ENCODE measurements at places on chromosomes 3 and 15.

- no peak for DNase-seq
These were observed 7.9 kb downstream of the FEM1B start for GRCh38 chr15:68285259-68285980.

DNA sequence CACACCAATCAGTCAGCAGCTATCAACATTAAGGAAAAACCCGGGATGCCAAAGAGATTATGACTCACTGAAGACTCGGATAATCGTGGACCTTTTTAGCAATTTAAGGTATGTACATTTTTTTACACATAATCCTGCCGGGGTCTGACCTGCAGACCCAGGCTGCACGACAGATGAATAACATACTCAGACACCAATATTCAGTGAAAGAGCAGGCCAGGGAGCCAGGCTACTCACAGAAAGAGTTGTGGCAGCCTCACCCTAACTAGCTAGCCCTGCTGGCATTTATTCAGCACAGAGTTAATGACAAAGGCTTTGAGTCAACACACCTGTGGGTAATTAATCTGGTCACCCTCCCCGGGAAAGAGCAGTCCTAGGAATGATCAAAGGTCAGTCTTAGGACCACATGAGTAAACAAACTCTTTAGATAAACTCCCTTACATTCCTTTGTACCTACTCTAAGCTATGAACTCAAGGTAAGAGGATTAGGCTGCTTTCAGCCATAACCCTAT lies 727.5 kb downstream of the TBL1XR1 start:
- DNase-seq: no peak

GRCh38 chr3:62548528-62549205 lies 175.3 kb upstream of the FEZF2 start:
- no peak for DNase-seq

DNA sequence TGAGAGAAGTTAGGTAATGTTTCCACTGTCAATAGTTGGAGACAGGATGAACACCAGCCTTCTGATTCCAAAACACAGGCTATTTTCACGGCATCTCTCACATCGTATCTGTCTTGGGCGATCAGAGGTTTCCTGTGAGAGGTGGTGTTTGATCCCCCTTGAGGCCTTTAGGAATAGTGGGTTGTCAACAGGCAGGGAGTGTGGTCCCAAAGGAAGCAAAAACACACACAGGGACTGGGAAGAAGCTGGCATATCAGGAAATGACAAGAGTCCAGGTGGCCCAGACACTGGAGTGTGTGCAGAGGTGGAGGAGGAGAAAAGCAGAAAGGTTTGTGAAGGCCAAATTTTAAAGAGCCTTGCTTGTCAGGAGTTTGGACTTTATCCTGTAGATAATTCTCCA lies 6.6 kb upstream of the MAGEF1 start:
- no peak for DNase-seq

- DNase-seq: no peak
These were observed 91.1 kb downstream of the LINGO1 start for GRCh38 chr15:77541421-77542181.

DNA sequence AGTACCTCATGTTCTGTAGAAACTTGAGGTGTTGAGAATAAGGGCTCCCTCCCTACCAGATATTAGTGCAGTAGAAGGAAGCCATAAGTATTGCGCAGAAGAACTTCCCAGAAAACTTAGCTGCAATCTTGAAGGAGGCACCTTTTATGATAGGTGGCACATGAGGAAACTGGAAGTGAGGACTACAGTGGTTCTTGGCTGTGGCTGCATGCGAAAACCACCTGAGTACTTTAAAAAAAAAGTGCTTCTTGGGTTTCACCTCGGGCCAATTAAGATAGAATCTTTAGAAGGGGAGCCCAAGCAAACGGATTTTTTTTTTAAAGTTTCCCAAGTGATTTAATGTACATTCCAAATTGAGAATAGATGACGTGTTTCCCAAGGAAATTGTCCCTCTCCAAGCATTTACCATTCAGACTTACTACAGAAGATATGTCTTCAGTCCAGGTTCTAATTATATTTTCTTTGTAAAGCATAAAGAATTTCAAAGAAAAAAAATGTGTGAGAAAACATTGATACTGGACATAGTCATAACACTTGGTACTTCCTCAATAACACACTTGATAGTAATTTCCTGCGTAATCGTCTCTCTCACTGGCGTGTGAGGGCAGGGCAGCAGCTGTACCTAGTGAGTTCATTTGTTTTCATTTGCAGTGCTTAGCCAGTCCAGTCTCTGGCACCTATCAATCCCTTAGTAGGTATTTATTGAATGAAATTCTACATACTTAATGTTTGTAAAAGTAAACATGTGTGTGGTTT lies 12.3 kb upstream of the NR1I2 start:
- no peak for DNase-seq

- no peak for DNase-seq
These were observed 537.3 kb upstream of the MCTP2 start for GRCh38 chr15:93694033-93694432.

DNA sequence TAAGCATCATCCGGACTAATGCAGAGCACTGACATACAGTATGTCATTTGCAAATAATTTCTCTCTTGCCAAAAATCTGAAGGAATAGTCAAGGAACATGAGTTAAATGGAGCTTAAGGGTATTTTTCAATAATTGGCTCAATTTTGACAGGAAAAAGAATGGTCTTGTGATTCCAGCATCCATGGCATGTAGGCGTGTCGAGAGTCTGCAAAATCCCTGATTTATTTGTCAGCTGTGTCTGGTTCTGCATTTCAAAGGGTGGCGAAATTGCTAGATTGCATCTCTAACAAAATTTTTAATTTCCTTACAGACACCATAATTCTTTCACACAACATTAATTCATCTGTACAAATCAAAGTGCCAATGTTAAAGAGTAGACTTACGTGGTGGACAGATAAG lies 65.4 kb upstream of the TBC1D23 start:
- DNase-seq: no peak

DNA sequence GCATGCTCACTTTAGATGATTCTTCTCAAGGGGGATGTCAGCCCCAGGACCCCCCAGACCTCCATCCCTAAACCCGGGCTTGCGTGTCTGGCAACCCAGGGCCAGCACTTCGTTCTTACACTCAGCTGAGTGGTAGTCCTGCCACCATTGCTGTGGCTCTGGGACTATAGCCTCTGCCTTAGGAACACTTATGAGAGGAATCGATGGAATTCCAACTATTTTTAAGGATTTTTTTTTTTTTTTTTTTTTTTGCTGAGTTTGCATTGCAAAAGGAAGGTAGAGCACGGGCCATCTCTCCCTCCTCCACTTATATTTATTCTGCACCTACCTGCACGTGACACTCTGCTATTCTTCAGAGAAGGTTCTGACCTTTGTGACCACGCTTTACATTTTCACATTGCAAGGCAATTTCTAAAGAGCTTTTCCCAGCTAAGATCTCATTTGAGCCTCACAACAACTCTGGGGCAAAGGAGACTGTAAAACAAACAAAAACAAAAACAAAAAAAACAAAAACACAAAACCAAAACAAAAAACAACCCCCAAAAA lies 113.9 kb downstream of the LPP start:
- no peak for DNase-seq

DNA sequence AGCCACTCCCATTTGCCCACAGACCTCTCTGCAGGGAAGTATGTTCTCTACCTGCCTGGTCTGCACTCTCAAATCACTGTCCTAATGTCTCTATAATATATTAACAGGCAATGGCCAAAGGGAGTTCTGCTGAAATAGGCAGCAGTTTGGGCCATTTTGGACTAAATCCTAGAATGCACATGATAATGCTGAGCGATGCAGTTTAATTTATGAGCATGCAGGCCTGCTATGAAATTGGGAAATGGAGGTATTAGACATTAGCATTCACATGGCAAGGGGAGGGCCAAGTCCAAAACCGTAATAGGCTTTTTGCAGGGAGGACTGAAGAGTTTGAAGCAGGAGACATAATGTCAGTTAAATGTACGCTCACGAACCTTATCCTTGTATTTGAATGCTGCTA lies 31.3 kb downstream of the NMNAT3 start:
- no peak for DNase-seq

DNA sequence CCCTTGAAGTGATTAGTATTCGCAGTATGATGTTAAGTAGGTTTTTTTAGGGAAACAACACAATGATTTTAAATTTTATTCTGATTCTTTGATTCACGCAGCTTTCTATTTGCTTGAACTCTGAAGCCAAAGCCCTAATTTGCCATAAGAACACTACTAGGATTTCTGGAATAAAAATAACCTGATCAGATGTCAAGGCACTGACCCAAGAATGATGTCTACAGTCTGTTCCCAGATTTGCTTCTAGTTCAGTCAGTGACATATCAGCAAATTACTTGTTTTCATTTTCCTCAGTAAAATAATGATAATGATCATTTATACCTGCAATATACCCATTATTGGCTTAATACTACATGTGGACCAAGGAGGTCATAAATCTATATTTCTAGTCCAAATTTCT lies 179.5 kb upstream of the EIF1B start:
- DNase-seq: no peak

DNA sequence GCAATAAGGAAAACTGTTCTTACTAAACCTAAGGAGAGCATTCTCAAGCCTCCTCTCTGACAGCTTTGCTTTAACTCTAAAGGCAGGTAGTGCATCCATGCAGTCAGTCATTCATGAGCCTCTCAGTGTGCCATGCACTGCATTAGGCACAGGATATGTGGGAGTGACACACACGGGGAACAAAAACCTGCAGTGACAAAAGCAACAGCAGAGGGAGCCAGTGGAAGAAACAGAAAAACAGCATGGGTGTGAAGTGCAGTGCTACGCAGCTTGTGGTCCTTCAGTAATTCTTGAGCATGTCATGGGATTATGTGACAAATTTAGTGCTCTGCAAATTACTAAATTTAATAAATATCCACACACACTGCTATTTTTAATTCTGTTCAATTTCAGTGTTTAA lies 230.7 kb downstream of the BBX start:
- no peak for DNase-seq

DNA sequence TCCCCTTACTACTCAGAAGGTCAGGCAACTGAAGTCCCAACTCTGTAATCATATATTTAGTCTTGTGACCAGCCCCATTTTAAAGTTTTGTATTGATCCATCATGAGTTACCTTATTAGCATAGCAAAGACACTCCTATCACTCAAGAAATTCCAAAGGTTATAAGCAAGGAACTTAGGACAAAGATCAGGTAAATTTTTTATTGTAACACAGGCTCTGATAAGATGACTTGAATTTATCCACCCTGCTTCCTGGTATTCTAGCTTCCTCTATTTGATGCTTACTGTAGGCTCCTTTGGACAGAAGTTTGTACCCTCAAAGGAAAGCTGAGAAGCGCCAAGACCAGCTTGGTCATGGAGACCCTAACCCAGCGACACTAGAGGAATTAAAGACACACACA lies 8.2 kb upstream of the NDN start:
- no peak for DNase-seq

DNA sequence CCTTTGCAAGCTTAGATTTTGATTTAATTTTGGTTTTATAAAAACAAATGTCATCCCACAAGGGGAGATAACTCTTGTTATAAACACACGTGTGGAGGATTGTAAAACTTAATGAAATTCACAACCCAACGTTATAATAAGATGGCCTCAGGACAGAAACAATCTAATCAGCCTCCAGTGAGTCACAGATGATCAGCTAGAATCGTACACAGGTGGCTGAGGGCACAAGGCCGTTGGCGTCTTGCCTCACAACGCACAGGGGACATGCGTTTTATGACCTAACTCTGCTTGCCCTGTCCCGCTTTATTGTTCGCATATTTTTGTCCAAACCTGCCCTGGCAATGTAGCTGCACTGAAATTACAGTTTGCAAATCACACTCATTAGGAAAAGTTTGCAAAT lies 121.9 kb upstream of the PDZRN3 start:
- DNase-seq: no peak

- no peak for DNase-seq
These were observed 34.9 kb upstream of the MEIS2 start for GRCh38 chr15:37135225-37135624.

DNA sequence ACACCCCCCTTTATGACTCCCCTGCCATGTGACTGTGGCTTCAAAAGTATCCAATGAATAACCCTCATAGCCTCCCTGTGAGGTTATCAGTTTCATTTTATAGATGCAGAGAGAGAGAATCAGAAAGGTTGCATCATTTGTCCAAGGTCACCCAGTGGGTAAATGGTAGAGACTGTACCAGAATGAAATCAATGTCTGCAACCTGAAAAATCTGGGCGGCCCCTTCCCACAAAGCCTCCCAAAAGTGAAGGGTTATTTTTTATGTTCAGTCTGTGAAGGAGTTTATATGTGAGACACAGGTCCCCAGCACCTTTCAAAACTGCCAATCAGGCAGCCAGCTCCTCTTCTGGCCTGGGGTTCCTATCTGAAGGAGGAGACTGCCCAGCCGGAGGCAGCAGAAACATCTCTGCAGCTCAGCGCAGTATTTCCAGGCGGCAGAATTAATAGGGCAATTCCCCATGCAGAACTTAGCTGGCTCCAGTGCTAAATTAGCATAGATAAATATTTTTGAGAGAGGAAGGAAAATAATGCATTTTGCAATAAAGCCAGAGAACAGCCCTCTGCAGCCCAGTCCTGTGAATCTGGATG lies 130.8 kb upstream of the PRR20G start:
- DNase-seq: no peak

DNA sequence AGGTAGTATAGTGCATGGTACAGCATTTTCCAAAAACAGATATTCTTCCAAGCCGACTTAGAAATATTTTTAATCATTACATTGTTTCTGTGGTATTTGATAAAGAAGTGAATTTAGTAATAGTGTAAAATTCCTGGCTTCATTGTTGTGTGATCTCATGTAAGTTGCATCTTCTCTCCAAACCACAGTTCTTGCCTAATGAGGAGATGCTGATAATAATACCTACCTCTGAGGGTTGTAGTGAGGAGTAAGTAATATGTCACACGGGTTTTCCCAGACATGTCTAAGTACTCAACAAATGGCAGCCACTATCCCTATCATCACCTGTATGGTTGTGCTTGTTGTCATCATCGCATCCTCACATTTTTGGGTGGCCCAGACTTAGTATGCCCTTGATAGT lies 167.3 kb downstream of the SLCO3A1 start:
- no peak for DNase-seq

DNA sequence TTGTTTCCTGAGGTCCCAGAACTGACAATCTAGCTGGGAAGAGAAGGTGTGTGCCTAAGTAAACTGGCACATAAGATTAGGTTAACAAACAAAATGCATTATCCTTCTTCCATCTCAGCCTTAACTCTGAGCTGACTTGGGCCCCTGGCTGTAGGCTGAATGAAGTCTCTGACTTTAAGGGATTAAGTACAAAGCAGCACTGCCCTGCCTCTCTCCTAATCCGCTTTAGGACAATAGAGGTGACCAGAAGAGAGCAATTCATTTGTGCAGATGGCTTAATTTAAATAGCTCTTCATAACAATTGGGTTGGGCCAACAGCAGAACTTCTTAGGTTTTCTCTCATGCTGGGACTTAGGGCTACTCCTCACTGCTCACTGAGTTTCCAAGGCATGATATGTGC lies 181.6 kb upstream of the SOX14 start:
- DNase-seq: no peak

- DNase-seq: no peak
These were observed 370.2 kb upstream of the ZNF385D start for GRCh38 chr3:22121068-22121701.

Measured in stimulated activated naive CD4-positive, alpha-beta T cell (primary cell).